ENCODE measurements at places on chromosomes 6 and 20.

GRCh38 chr6:155201461-155202226, 62.2 kb upstream of the CLDN20 start:
- DNase-seq, result no peak

DNA sequence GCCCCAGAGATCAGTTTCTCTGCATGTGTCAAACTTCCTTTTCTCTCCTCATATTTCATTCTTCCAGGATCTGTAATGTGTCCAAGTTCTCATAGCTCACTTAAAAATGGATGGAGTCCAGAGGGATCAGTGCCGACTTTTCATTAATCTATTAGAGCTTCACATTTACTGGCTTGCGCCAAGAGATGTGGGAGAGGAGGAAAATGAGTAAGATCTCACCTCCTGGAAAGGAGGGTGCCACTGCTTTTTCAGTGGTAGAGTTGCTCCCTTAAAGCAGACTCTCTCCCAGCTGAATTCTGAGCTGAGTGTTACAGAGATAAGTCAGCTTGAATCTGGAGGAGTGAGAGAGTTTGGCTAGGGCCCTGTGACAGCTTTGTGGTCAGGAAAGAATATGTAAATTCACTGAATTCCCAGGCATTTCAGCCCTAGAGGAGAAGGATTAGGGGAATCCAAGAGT, 175.9 kb downstream of the SOX4 start:
- no peak for DNase-seq

DNA sequence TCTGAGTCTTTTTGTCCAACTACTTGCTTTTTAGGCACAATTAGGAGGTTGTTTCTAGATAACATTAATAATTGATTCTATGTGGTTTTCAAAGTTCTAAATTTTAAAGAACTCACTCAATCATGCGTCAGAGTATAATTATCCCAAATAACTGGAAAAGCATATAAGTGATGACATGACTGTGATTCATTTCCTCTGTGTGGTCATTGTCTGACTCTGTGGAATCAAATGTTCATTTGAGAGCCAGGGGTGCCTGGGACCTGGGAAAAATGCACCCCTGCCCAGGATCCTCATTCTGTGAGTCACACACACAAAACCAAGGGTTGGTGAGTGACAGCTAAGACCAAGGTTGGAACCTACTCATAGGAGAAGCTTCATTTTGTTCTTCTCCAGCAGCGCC, 127.1 kb upstream of the MLIP start:
- DNase-seq, result no peak

- peak; percentile 32 for DNase-seq
These were observed 302.3 kb downstream of the TBC1D7 start for GRCh38 chr6:13025893-13026499.

DNA sequence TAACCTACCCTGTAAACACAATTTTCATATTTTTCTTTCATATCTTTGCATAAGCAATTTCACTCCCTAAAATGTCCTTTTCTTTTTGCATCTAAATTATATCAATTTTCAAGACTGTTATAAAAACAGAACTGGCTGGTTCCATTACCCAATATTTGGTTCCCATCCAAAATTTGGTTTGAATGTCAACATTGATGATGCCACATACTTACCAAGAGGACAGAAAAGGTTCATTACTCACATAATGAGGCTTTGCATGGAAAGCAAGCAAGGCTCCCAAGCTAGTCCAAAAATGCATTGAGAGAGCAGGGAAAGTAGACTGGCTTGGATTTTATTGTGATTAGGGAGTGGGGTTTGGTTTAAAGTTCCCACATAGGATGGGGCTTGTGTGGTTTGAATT, 144.4 kb upstream of the AKIRIN2 start:
- DNase-seq, result no peak

DNA sequence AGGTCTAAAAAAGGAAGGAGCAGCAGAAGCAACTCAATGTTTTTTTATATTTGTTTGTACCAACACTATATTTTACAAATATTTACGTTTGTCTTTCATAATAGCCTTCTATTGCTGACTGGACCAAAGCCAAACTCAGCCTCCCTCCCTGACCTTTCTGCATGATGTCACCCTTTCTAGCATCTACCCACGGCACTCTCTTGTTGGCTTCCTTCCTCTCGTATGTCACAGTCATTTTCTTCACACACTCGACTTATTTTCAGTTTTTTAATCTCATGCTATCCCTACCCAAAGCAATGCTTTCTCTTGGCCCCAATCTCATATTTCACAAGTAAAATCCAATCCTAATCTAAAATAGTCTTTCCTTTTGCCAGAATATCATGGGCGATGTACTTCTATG, 16.3 kb upstream of the FAM8A1 start:
- no peak for DNase-seq

- no peak for DNase-seq
These were observed 455.0 kb downstream of the RFPL4B start for GRCh38 chr6:112802144-112802543.

DNA sequence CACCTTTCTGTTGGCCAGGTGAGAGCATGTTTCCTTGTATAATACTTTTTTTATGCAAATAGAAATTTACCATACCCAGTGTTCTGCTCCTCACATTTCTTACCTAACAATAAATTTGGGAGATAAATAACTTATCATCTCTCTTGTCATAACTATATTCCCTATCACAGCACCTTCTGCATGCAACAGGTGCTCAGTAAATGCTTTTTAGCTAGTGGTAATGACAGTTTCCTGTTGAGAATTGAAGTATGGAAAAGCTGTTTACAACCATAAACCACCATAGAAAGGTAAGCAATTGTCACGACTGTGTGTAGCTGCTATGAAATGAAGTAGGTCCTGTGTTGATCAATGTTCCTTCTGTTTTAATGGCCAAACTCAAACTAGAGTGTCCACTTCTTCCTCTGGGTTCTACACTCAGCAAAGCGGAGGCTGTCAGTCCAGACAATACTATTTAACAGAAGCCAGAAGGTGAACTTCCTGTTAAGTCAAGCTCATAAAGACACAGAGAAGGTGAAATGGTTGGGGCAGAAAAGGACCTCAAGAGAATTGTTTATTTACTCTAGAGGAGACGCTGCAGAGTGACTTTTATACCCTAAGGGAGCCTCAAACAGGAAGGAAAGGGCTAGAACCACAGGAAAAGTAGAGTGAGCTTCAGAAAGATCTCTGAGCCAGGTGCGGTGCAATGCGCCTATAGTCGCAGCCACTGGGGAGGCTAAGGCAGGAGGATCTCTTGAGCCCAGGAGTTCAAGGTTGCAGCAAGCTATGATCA, 84.0 kb upstream of the SLC22A16 start:
- no peak for DNase-seq

- DNase-seq, result no peak
These were observed 64.5 kb downstream of the CTNNBL1 start for GRCh38 chr20:37758332-37758731.

- DNase-seq, result no peak
These were observed 7.4 kb upstream of the SLC22A2 start for GRCh38 chr6:160265869-160266476.

DNA sequence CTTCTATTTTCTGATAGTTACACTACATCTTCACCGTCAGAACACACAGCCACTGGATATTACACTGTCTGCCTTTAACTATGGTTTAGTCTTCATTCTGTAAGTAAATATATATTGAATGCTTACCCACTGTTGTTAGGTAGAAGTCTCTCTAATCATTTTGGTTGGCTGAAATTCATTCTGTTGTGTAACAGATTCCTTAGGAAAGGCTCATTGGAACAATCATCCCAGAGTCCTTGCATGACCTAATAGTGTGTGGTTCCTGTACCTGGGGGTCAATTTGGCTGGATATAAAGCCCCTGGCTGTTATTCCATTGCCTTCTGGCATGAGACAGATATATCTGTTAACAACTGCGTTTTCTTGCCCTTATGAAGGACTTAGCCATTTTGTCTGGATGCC, 9.9 kb downstream of the BLOC1S5 start:
- DNase-seq, result no peak

DNA sequence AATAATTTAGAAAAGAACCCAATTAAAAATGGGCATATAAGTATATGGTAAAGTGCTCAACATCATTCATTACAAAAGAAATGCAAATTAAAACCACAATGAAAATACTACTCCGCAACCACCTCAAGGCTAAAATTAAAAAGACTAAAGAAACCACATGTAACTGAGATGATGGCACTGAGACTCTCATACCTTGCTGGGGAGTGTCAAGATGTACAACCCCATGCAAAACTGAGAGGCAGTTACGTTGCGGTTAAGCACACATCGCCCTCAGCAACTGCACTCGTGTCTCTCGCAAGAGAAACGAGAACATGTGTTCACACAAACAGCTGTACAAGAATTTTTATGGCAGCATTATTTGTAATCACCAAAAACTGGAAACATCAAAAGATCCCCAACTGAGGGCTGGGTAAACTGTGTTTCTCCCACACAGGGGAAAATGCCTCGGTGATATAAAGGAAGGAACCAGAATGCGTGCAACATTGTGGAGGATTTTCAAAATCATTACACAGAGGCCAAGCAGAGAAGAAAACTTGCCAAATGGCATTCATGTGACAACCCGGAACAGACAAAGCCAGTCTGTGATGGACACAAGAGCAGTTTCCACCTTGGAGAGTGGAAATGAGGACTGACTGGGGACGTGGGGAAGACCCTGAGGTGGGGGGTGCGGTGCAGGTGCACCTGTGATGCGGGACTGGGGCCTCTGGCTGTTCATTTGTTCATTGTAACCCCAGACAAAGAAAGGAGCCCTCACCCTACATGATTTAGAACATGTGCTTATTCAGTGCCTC, 144.9 kb downstream of the WDR27 start:
- no peak for DNase-seq

DNA sequence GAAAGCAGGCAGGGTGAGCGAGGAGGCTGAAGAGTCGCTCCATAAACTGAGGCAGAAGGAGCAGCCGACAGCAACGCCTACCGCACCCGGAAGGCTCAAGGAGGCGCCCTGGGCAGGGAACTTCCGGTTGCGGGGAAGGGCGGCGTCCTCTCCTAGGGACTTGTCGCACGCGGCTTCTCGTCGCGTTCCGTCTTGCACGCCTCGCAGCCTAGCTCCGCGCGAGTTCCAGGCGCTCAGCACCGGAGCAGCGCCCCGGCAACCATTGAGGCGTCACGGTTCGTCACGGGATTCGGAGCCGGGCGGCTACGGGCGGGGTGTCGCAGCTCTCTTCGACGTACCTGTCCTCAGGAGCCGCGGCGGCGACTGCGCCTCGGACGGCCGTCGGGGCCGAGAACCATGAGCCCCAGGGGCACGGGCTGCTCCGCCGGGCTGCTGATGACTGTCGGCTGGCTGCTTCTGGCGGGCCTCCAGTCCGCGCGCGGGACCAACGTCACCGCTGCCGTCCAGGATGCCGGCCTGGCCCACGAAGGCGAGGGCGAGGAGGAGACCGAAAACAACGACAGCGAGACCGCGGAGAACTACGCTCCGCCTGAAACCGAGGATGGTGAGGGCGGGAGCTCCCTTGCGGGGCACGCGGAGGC, at the start of gene SPACA1:
Gene SPACA1, plus strand, starts transcription at position 332 of the 641 bp plus-strand sequence. Its CDS starts 65 bp downstream, at position 397.
- DNase-seq, result no peak

DNA sequence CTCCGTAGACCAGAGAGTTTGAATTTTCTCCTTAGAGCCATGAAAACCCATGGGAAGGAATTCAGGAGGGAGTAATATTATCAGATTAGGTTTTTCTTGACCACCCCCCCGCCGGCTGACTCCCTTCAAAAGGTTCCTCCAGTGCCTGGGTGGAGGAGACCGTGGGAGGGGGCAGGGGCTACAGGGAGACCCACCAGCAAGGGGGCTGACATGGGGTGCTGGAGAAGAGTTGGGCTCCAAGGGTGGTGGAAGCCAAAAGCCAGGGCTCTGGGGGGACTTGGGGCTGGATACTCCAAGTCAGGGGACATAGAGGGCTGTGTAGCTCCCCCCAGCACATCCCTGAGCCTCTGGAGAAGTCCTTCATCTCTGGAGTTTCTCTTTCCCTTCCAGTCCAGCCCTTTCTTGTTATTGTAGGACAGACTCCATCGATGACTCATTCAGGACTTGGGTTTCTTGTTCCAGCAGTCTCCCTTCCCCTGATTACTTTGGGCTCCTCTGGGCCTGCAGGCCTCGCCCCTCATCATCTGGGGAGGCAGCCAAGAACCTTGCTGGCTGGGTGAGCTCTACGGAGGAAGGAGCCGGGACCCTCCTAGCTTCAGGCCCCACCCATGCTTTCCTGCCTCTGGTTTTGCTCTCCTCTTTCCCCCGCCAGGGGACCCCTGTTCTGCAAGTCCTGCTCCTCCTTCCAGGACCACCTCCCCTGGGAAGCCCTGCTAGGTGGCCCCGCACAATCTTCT, 10.5 kb upstream of the KIAA1755 start:
- DNase-seq, result no peak

DNA sequence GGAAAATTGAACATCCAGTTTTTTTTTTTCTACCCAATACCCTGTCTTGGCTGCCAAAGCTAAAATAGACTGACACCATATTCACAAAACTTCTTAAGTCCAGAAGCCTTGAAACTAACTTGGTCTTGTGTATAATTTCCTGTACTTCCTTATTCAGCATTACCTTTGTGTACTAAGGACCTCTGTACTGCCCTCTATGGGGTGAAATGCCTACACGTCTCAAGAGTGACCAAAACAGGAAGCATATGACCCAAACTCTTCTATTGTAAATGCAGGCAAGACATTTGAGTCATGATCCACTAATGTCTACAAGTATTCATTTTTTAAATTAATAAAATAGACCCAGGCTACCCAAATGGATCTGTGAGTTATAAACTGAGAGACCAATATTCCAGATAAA, 50.4 kb downstream of the HMGCLL1 start:
- peak; percentile 12 for DNase-seq

- DNase-seq, result no peak
These were observed at the start of gene FAM217A for GRCh38 chr6:4078691-4079471. FAM217A (minus strand) TSS chr6:4079137; CDS start chr6:4077414, 1,723 bp downstream.

GRCh38 chr6:111076024-111076695, 11.1 kb upstream of the SLC16A10 start:
- no peak for DNase-seq

DNA sequence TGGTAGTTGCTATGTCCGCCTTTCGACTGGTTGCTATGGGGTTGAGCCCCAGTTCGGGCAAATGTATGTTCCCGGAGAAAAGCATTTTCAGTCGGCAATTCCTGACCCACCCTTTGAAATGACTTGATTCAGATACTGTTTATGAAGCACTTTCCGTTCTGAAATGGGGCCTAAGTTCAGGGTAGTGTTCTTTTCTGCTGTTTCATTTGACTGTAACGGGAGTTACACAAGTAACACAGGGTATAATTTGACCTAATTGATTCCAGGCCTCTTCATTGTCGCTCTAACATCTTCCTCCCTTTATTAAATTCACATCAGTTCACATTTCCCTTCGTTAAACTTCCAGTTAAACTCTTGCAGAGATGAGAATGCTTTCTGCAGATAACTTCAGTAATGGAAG, 85.5 kb downstream of the BMP6 start:
- DNase-seq, result no peak

DNA sequence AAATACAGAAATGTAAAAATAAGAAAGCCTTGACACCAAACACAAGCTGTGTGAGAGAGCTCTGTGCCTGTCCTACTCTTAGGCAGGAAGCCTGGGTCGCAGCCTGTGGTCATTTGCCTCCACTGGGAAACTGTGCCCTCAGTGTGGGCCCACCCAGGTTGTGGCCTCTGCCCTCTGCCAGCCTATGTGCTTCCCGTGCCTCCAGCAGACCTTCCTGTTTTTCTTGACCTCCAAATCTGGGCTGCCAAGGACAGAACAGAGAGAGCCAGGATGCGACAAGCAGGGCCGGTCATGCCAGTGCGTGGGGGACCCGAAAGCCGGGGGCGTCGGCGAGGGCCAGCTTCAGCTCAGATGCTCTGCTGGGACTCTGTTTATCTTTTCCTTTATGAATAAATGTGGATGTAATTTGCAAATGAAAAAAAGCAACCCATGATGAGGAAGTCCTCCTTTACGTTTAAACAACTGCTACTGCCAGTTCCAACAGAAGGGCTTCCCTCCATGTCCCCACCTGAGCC, 189.2 kb upstream of the EXOC2 start:
- no peak for DNase-seq
